ENCODE measurements at places on chromosomes 2 and 18.
A peak's percentile ranks its signal among the peaks of the same experiment; 100 is the strongest.

DNA sequence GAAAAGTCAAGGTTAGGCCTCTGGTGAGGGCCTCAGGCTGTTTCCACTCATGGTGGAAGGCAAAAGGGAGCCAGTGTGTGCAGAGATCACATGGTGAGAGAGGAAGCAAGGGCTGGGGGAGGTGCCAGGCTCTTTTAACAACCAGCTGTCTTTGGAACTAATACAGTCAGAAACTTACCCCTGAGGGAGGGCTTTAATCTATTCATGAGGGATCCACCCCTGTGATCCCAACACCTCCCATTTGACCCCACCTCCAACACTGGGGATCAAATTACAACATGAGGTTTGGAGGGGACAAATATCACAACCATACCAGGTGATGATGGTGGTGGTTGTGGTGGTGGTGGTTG is 10.9 kb downstream of the POLI start:
- no peak for DNase-seq

- DNase-seq, result no peak
Observed at GRCh38 chr2:113018509-113018908, 13.2 kb downstream of the IL36A start.

- no peak for DNase-seq
Observed at GRCh38 chr2:109423556-109424359, 190.0 kb downstream of the SEPTIN10 start.

GRCh38 chr2:209565896-209566582 is 142.2 kb downstream of the MAP2 start:
- no peak for DNase-seq

DNA sequence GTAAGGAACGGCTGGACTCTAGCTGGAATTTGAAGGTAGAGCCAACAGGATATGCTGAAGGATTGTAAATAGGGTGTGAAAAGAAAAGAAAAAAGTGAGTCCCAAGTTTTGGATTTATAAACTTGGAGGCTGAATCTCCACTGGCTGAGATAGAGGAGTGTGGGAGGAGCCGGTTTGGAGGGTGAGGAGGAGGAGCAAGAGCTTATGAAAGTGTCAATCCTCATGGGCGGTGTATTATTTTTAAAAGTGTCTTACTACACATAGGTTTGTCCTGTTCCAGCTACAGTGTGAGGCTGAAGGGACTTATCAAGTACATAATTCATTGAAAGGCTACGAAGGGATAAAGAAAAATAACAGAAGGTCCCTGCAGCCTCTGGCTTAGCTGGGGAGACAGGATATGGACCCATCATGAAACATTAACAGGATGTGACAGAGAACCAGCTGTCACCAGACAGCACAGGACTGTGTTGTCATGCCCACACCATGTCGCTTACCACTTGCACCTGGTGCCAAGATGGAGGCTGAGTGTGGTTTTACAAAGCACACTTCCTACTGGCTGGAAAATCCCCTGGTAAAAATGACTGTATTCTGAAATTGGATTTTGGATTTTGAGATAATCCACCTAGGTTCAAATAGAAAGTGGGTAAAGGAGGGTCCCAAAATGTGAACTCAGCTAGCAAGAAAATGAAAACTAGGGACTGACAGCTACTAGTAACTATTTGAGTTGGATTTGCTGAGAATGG is 2.5 kb upstream of the MREG start:
- no peak for DNase-seq

DNA sequence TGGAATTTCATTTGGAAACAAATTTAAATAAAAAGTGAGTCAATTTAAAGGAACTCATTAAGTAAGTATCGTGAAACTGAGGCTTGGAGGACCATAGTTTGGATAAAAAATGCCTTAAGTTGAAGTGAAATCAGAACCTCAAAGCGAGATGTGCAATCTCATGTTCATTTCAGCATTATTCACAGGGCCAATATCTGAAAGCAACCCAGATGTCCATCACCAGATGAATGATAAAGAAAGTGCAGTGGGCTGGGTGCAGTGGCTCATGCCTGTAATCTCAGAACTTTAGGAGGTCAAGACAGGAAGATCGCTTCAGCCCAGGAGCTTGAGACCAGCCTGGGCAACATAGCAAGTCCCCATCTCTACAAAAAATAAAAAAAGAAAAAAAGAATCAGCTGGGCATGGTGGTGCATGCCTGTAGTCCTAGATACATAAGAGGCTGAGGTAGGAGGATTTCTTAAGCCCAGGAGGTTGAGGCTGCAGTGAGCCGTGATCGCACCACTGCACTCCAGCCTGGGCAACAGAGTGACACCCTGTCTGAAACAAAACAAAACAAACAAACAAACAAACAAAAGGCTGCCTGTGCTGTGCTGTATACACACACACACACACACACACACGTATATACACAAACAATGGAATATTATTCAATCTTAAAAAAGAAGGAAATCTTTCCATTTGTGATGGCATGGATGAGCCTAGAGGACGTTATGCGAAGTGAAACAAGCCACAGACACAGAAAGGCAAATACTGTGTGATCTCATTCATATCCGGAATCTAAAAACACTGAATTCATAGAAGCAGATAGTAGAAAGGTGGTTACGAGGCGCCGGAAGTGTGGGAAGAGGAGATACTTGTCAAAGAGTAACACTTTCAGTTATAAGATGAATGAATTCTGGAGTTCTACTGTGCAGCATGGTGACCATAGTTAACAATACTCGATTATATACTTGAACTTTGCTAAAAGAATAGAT is 14.5 kb downstream of the SH3RF3 start:
- DNase-seq, result no peak

DNA sequence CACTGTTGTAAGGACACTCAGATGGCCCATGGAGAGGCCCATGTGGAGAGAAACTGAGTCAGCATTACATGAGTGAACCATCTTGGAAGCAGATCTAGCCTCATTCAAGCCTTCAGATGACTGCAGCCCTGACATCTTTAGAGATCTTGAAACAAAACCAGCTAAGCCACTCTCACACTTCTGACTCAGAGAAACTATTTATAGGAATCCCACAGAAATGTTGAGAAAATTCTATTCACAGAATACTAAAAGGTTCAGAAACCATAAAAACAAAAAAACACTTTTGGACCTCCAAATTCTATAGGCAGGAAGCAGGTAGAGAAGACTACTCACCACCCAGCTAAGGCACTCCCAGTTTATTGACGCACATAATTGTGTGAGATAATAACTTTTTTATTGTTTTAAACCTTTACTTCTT is 8.7 kb downstream of the TMEM169 start:
- no peak for DNase-seq

- DNase-seq, result no peak
Observed at GRCh38 chr18:74534150-74534969, at the start of gene CNDP1. TSS of gene CNDP1 (plus strand) at chr18:74534500. CDS start at chr18:74534668, 168 bp downstream.

- no peak for DNase-seq
Observed at GRCh38 chr2:85171916-85172315, 38.7 kb downstream of the TCF7L1 start.

DNA sequence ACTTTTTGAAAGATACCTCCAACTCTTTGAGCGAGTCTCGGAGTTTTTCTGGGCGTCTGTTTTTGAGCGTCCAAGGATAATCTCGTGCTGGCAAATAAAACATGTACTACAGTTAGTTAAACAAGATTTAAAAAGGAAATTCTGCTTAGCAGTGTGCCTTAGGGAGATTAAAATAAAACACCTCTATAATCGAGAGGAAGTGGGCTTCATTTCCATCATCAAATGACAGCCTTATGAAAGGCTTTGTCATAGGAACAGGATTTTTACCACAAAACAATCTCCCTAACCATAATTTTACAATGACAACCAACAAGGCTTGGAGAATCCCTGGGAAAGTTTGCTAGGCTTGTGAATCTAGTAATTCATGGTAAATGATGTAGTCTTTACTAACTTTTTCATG is 103.4 kb downstream of the WDPCP start:
- no peak for DNase-seq

DNA sequence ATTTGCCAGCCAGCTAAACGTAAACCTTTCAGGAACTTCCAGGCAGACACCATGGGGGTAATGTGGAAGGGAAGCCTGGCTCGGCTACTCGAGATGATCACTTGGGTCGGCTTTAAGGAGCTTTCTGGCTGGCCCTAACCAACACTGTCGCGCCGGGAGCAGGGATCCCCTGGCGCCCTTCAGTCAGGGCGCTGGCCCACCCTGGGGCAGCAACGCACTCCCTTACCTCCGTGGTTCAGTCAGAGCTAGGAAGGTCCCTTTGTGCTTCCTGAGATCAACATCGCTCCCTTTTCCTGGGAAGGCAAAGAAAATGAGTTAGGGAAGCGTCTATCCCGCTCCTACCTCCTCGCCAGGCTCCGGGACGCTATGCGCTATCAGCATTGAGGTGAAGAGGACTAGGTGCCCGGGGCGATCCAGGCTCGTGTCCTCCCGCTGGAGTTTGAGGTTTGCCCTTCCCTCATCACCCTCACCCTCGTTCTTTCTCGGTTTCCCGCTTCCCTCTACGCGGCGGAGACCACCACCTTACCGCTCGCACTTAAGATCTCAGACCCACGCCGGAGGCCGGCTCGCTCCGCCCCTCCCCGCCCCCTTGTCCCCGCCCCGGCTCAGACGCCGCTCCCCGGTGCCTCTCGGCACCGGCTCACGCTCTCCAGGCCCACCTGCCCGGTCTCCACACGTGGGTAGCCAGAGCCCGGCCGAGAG is 449 bp upstream of the ATRAID start:
- no peak for DNase-seq

DNA sequence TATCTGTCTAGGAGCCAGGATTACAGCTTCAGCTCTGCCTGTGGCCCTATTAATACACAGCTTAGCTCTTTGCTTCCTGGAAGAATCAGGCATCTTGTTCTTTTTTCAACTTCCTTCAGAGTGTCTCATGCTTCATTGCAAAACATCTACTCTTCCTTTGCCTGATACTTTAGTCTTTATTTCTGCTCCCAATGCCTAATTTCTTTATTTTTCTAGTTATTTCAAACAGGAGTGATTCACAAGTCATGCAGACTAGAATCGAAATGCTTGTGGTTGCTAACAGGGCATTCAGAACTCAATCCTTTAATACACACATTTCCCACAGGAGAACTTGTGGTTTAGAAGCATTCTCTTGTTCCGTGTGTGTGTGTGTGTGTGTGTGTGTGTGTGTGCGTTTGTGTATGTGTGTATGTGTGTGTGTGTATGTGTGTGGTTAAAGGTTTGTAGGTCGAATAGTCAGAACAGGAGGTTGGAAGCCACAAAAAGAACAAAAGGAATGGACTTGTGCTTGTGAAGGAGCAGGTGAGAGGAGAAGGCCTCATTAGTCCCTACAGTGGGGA is 28.3 kb upstream of the INSIG2 start:
- DNase-seq, result peak; percentile 97
